ENCODE measurements at places on chromosomes 16 and 17.
A peak's percentile ranks its signal among the peaks of the same experiment; 100 is the strongest.

DNA sequence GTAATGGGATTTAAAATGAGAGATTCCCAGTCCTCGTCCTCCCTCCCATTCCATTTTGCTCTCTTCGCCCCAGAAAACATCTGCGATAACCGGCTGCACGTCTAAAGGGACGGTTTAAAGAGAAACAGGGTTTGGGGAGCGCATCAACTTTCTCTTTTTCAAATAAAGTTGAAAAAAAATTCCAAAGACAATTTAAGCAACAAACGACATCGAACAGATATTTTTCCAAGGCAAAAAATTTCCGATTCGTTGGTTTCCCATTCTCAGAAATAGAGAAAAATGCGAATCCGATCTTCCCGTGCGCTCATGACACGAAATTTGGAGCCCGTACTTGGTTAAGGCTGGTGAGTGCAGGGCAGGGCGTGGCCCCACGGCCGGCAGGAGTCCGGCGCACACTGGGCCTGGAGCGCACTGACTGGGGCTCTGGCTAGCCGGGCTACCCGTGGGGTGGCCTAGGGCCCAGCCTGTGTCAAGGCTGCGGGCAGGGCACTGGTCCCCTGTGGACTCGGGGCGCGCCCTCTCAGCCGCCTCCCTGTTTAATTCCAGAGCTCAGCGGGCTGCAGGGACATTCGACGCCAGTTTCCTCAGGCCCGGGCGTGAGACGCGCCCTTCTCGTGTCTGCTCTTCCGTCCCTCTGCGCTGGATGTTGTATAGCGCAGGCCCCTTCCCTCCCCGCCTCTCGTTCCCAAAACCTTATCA is 17.9 kb upstream of the ZFHX3 start:
- no peak for DNase-seq

- DNase-seq: no peak
Measured at GRCh38 chr17:19753661-19754463, 5.8 kb upstream of the ALDH3A1 start.

- DNase-seq: no peak
Measured at GRCh38 chr16:82329504-82330192, 159.6 kb upstream of the MPHOSPH6 start.

DNA sequence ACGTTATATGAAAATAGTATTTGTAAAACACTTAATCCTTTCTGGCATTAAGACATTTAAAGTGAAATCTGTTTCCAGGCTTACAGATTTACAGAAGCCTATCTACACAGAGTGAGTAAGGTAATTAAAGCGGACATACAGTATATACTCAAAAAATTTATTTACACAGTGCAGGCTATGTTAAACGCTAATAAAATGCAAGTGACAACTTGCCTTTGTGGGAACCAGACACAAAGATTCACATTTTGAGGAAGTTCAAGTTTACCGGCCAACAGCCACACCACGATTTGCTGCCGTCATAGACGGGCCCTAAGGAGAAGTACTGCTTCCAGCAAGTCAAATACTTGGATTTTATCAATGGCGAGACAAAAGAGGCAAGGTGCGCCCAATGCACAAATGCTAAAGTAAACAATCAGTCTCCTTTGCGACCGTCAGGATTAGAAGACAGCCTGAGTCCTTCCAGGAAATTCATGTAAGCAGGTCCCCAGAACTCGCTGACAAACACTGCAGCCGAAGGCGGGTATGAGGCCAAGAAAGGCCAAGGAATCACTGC is 801 bp downstream of the VPS35 start:
- no peak for DNase-seq

- DNase-seq: no peak
Measured at GRCh38 chr16:34803683-34804416, 1344.4 kb downstream of the TP53TG3F start.

GRCh38 chr16:30474074-30474452 is 1.5 kb downstream of the ITGAL start:
- no peak for DNase-seq

DNA sequence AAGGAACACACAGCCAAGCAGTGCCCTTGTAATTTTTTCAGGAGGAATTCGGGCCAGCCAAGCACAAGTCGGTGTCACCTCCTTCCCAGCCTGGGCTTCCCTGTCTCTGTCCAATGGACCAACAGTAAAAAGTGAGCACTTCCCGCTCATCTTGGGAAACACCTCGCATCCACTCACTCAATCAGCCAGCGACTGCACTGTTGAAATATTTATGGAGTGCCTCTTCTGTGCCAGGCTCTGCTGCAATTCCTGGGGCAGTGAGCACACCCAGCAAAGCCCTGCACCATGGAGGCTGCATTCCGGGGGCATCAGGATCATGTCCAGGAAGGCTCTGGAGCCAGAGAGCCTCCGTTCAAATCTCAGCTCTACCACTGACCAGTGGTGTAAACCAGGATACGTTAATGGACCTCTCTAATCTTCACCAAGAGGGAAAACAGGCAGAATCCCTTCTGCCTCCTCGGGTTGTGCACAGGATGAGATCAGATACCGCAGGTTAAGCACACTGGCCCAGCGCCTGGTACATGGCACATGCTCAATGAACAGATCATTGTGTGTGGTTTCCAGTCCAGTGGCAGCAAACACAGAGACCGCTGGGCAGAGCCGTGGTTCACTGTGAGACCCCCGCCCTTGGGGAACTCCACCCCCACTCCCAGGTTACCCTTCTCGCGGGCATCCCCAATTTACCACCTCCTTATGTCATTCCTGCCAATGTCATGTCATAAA is 194.3 kb downstream of the ZNF423 start:
- no peak for DNase-seq

DNA sequence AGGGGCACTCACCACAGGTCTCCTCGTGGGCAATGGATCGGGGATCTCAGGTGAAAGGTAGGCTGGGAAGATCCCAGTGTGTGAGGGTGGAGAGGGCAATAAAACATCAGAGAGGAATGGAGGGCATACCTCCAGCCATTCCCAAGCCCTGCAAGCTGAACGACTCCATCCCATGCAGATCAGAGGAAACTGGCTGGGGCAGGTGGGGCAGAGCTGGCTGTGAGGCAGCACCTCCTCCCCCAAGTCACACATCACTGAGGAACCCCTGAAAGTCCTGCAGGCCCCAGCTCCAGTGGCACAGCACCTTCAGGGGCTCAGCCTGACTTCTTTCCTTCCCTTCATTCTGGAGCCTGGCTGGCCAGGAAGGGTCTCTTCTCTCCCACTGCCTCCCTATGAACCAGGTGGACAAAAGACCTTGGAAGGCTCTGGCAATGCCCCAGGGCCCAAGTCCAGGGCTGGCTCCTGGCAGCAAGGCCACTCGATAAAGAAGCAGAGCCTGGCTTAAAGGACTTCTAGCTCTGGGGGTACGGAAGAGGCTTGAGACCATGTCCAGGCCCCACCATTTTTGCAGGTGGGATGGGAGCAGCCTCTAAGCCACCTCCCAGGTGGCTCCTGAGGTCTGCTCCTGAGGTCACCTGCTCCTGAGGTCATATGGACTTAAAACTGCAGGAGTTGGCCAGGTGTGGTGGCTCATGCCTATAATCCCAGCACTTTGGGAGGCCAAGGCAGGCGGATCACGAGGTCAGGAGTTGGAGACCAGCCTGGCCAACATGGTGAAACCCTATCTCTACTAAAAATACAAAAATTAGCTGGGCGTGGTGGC is 13.5 kb upstream of the TMEM208 start:
- DNase-seq: no peak

DNA sequence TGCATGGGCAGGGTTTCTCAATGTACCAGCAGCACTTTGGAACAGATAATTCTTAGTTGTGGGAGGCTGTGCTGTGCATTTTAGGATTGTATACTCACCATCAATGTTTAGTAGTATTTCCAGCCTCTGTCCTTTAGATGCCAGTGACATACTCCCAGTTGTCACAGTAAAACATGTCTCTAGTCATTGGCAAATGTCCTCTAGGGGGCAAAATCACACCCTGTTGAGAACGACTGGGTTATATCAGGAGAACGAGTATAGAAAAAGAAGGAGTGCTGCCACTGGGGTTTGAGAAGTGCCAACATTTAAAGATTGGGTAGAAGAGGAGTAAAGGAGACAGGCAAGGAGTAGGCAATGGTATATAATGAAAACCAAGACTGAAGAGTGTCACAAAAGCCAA is 37.9 kb upstream of the SMIM36 start:
- DNase-seq: no peak

- no peak for DNase-seq
Measured at GRCh38 chr16:66690106-66690847, 6.3 kb downstream of the CMTM4 start.

DNA sequence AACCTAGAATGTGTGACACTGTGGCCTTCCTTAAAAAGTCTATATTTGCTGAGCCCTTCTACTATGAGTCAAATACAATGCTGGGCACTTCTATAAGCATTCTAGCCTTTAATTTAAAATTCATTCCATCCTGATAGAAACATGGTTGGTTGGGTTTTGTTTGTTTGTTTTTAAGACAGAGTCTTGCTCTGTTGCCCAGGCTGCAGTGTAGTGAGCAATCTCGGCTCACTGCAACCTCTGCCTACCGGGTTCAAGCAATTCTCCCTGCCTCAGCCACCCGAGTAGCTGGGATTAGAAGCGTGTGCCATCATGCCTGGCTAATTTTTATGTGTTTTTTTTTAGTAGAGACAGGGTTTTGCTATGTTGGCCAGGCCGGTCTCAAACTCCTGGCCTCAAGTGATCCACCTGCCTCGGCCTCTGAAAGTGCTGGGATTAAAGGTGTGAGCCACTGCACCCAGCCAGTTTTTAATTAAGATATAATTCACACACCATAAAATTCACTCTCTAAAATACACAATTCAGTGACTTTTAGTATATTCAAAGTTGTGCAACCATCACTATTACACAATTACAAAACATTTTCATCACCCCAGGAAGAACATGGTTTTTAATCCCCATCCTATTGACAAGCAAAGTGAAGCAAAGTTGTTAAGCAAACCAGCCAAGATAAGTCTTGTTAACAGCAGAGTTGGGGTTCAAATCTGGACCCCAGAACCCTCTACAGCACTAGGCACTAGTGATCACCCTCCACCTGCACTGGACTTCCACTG is 42.8 kb downstream of the CMTM4 start:
- DNase-seq: no peak

DNA sequence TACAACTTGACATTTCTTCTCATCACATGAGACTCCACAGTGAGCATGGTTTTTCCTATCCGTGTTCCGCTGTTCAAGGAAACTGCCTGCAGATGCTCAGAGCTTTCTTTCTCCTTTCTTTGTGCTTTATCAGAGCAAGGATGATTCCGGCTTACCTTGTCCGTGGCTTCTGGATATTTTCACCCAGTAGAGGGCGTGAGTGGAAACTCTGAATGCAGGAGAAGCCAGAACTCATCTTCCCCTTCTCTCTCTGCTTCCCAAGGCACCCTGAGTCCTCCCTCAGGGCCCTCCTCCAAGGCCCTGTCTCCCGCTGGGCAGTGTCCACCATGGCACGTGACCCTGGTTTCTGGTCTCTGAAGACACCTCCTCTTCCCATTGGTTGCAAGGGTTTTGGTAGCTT is 721.1 kb upstream of the RBFOX1 start:
- no peak for DNase-seq

- peak; percentile 30 for DNase-seq
Measured at GRCh38 chr17:75024686-75025397, 12.4 kb downstream of the MRPL58 start.

- DNase-seq: peak; percentile 73
Measured at GRCh38 chr17:28712032-28712704, 480 bp upstream of the PROCA1 start.

DNA sequence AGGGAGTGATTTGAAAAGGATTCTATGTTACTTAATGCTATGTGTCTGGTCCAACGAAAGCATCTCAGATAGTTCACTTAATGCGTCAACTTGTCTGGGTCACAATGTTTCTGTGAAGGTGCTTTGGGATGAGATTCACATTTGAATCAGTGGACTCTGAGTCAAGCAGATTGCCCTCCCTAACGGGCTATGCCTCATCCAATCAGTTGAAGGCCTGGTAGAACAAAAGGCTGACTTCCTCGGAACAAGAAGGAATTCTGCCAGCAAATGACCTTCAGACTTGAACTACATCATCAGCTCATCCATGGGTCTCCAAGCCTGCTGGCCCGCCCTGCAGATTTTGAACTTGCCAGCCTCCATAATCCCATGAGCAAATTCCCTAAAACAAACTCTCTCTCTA is 15.2 kb downstream of the EMP2 start:
- no peak for DNase-seq

DNA sequence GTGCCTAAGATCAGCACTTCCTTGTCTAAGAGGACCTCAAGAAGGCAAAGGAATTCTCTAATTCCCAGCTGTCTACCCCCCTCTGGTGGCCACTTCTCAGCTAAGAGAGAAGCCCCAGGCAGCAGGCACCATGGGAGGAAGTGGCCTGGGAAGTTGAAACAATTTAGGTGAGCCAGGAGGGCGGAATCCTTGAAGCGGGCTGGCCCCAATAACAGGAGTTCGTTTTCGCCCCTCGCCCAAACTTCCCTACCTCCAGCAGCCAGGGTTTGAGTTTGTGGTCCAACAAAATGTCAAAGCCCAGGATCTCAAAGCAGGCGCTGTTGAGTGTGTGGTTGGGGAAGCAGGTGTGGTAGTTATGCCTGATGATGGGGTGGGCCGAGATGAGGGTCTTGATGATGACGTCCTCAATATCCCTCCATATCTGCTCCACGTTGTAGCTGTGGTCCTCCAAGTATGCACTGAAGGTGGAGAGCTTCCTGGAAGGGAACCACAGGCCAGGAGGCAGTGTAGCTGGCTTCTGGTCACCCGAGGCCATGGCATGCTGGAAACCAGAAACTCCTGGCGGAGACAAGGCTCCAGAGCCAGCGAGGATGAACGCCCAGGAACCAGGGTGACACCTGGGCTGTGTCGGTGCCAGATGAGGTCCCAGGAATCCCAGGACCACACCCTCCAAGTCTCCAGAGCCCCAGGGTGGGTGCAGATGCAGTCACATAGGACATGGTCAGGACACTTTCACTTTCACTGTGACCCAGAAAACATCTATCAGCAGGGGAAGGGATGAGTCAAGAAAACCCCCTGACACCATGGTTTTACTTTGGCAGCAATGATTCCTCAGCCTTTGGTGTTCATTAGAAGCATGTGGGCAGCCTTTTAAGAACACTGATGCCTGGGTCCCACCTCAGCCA is 25.6 kb downstream of the TTLL6 start:
- DNase-seq: peak; percentile 26

DNA sequence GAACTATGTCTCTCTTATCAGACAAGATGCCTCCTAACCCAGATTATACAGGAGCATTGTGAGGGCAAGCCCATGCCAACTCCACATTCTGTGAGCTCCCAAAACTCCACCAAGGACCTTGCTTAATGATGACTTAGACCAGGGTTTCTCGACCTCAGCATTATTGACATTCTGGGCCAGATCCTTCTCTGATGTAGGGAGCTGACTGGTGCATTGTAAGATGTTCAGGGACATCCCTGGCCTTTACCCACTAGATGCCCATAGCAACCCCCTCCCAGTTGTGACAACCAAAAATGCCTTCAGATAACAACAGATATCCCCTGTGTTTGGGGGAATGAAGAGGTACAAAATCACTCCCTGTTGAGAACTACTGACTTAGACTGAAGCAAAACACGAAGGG is 43.6 kb downstream of the HOXB1 start:
- no peak for DNase-seq

GRCh38 chr17:37025847-37026530 is 77.2 kb downstream of the AATF start:
- DNase-seq: no peak

GRCh38 chr16:23016368-23016767 is 132.9 kb downstream of the USP31 start:
- no peak for DNase-seq

- DNase-seq: no peak
Measured at GRCh38 chr16:4510747-4511426, 27.7 kb downstream of the CDIP1 start.

- DNase-seq: no peak
Measured at GRCh38 chr17:79630126-79630525, 19.3 kb upstream of the RBFOX3 start.

All from stimulated activated CD4-positive, alpha-beta T cell treated with anti-CD3 and anti-CD28 coated beads, Interleukin-4, amount 100 ng/mL, for 24 hours (primary cell).